ENCODE measurements at places on chromosomes 12 and 14.

- no peak for DNase-seq
Measured at GRCh38 chr12:124713436-124714082, 146.1 kb upstream of the NCOR2 start.

DNA sequence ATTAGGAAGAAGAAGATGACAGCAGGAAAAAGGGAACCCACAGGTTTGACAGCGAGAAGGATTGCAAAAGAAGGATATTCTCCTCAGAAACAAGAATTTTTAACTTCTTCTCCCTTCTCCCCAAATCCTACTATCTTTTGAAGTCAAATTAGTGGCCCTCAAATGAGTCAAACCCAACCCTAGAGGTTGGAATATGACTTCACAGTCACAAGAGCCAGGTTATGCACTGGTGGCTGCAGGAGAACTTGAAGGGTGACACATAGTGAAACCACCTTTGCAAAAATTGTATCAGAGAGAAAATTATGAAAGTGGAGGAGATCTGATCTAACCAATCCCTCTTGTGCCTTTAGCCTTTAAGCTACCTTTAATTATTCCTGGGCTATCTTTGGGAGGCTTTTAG lies 386.2 kb upstream of the CCDC196 start:
- DNase-seq: no peak

DNA sequence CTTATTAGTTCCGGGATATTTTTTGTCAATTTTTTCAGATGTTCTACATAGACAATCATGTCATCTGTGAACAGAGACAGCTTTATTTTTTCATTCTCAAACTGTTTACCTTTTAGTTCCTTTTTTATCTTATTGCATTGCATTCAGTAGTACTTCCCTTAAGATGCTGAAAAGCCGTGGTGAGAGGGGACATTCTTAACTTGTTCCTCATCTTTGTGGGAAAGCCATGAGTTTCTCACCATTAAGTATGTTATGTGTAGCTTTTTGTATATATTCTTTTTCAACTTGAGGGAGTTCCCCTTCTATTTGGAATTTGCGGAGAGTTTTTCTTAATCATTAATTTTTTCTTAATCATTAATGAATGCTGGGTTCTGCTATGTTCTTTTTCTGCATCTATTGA lies 1727.1 kb upstream of the SEL1L start:
- DNase-seq: no peak

DNA sequence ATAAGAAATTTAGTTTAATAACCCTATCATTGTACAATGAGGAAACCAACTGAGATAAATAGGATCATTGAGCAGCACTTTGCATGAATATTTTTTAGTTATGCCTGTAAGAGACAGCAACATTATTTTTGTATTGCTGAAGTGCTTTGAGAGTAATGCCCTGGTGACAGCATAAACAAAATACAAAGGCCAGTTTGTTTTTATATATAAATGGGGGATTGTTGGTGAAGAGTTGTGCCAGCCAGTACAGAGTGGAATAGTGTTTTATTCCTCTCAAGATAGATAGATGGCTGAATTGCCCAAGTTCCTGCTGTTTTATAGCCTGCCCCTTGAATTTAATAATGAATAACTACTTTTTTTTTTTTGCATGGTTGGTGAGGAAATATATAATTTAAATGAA lies 101.8 kb downstream of the CNTN1 start:
- no peak for DNase-seq

GRCh38 chr12:48045061-48045846 lies 41.0 kb upstream of the COL2A1 start:
- no peak for DNase-seq

DNA sequence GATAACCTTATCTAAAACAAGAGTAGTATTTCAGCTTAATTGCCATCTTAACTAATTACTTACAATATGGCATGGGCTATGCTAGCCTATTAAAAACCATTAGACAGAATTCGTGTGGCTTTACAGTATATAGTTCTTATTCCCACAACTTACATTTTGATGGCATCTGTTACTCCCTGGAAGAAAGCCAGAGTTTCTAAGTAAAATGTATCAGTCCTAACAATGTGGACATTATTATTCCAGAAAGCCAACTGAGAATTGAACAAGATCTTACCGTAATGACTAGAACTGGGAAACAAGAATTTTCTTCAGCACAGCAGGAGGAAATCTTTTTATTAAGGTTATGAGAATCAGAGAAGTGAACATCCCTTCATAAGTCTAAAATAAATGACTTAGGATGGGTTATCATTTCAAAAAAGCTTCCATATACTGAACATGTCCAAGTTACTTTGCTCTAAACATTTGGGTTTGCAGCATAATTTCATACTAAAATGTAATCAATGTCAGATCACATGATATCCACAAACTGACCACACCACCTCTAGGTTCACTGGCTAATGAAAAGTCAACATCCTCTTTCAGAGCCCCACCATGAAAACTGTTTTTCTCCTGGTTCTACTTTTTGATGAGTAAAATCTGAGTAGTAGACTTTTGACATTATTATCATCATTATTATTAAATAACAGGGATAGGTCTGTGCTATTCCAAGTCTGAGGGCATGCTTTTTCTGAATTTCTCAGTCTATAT lies 179.7 kb downstream of the SSPN start:
- no peak for DNase-seq

DNA sequence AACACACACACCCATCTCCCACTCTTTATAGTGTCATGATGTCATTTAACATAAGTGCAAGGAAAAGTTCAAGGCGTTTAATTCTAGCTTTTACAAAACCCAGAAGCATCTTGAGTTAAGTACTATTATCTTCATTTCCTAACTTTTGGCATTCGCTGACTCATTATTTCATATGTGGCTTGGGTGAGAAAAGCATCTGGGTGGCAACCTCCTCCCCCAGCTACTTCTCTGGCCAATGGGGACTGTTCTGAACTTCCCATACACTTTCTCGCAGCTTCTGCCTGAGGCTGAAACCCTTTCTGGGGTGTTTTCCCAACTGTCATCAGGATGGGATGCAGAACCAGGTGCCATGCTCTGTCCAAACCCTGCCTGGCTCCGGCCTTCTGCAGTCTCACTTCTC lies 2.8 kb upstream of the MARK3 start:
- no peak for DNase-seq

- no peak for DNase-seq
Measured at GRCh38 chr14:92493024-92493423, 20.6 kb upstream of the RIN3 start.

DNA sequence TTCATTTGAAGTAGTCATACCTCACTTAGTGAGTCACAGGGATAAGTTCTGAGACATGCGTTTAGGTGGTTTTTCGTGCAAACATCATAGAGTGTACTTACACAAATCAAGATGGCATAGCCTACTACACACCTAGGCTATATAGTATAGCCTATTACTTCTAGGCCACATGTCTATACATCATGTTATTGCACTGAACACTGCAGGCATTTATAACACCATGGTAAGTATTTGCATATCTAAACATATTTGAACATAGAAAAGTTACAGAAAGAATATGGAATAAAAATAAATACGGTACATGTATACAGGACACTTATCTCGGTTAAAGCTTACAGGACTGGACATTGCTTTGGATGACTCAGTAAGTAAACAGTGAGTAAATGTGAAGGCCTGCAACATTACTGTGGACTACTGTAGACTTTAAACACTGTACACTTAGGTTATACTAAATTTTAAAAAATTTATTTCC lies 670.6 kb downstream of the SLC16A7 start:
- no peak for DNase-seq

GRCh38 chr12:54306925-54307741 lies 6.3 kb upstream of the NFE2 start:
- DNase-seq: no peak

- DNase-seq: no peak
Measured at GRCh38 chr14:79161571-79161970, 991.4 kb downstream of the NRXN3 start.

DNA sequence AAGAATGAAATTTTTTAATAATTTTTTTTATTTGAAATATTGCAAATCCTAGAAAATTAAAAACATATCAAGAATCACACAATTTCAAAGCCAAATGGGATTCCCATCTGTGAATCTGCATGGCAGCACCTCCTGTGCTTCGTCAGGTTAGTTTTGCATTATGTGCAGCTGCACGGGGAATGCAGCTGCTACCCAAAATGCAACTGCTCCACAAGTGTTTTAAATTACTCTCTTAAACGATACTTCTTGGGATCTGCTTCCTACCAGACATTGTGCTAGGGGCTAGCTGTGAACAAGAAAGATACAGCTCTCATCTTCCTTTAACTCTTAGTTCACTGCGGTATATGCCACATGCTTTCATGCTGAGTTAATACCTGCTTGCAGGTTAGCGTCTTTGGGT lies 154.2 kb downstream of the CRADD start:
- DNase-seq: no peak

- DNase-seq: no peak
Measured at GRCh38 chr12:115017346-115017745, 333.4 kb upstream of the TBX3 start.

- no peak for DNase-seq
Measured at GRCh38 chr12:2562400-2562799, 232.4 kb upstream of the FKBP4 start.

- no peak for DNase-seq
Measured at GRCh38 chr12:21614506-21614905, 9.9 kb upstream of the GYS2 start.

DNA sequence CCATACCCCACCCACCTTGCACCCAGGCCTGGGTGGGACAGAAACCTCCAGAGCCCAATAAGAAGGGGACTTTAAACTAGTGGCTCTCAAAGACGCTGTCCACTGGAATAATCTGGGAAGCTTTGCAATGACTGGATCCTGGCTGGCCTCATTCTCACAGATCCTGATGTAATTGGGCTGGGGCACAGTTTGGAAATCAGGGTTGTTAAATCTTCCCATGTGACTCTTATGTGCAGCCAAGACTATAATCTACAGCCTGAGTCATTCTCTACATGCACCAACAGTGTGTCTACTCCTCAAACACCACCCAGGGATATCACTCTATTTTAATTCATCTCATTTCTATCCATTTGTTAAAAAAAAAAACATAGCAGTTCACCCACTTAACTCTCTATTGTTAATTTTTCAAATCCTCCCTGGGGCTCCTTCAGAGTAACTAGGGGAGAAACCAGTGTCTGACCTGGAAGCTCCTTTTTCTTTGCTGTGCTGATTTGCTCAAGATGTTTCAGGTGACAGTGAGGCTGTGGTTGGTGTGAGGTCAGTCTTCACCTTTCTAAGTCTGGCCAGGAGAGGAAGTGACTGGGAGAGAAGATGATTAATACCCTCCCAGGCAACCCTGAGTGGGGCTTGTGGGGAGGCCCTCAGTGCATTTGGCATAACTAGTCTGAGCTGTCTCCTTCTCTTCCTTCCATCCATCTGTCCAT lies 211.6 kb upstream of the SFSWAP start:
- DNase-seq: no peak

DNA sequence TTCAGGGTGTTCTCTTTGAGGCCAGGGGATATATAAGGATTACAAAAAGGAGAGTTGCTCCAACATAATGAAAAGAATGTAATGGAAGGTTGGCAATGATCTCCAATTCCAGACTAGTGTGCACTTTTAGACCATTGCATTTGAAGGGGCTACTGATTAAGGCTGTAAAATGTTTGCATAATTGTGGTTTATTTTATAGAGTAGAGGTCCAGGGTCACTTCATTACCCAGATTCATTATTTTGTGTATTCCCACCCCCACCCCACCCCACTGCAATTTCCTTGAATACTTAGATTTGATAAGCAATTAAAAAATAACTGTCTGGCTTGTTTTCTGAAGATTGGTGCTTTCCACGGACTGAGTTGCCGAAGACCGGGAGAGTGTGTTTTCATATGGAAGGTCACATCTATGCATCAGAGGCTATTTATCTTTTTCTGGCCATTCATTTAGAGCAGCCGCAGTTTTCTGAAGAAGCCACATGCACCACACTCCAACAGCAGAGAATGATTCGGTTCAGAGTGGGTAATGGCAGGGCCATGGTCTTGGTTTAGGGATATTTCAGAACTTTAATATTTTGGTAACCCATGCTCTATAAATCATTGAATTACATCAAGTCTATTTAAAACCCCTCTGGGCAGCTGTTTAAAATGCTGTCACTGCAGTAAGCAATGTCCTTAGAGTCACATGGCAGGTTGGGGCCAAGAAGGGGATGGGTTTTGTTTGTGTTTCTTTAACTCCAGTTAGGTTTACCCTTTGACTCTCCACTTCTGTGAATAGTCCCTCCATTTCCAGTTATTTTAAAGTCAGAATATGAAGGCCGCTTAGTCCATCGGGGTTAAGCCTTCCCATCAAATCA lies 94.6 kb downstream of the TMEM30B start:
- DNase-seq: no peak

GRCh38 chr12:49121047-49121696 lies 10.0 kb downstream of the TUBA1B start:
- no peak for DNase-seq

GRCh38 chr12:56928262-56928661 lies 5.9 kb downstream of the SDR9C7 start:
- DNase-seq: no peak

GRCh38 chr12:1104088-1104800 lies 113.2 kb downstream of the ERC1 start:
- DNase-seq: no peak

DNA sequence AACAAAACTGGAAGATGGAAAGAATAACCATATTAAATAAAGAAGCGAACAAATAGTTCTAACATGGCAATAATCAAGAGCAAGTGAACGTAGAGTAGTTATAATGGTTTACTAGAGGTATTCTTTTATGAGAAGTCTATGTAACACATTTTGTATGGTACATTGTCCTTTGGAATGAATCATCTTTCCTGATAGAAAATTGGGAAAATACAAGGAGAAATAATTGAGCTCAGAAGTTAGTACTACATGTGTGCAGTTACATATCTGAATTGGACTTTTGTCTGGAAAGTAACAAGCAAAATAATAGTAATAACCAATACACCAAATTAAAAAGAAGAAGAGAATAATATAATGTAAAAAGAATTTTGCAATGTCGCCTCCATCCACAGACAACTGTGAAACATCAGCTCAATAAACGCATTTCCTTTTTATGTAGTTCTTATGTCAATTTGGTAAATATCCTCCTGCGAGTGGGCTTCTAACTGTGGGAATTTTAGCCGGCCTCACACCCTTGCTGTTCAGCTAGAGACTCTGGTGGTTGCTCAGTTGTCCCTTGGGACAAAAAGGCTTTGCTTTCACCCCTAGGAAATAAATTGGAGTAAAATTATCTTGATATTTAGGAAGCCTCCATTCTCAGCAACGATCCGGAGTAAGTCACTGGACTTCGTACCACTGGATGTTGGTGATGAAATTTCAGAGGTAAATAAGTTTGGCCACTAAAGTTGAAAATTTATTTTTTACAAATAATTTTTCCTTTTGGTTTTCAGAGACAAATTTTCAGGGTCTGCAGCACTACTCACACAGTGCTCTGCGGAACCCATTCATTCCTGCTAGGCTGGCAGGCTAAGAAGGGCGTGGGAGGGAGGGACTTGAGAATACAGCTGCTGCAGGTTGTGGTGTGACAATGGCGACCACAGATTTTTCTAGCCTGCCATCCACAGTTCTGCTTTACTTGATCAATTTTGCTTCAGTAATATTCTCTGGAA lies 1.1 kb upstream of the TUBA1A start:
- DNase-seq: peak; percentile 84

DNA sequence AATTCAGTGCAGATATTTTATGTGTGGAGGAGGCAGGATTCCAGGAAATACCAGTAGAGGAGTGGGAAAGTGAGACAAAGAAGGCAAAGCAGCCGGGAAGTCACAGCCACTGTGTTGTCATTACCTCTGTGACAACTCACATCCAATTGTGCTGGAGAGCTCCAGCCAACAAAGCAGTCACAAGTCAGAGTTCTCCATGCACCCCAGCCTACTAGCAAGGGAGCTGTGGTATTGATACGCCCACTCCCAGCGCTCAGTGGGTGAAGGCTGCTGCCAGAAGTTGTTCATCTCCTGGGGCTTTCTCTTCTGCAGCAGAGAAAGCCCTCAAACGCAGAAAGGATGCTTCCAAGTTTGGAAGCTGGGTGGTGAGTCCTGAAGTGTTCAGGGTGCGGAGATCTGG lies 93.9 kb downstream of the DICER1 start:
- DNase-seq: no peak
